ENCODE measurements at places on chromosomes 1 and 21.

DNA sequence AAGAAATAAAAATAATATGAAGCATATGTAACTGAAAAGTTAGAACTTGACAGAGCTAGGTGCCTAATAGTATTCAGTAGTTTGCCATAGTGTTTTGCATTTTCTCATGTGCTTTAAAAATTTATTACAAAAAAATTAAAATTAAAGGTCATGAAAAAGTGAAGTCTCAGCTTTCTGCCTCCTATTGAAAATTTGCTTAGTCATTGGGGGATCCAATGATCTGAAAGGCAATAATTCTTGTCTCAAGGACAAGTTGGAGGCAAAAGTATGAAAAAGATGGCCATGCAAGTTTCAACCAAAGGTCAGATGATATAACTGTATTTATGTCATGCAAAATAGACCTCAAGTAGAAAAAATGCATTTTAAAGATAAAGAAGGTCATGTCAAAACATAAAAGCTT, 140.7 kb downstream of the DUSP10 start:
- DNase-seq: no peak

DNA sequence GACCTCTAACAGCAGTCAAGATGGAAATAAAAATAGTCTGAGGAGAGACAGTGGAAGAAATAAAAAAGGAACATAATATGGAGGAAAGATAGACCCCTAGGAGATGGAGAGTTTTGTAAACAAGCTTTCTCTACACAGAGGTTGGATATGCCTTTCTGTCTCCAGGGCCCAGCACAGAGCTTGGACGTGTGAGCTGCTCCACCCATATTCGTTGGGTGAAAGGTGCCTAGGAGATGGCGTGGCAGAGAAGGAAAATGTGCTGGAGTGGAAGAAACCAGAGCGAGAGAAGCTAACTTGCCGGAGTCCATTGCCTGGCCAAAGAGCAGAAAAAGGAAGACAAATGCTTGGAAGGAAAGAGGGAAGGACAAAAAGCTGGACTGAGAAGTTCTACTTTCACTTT, 78.3 kb upstream of the LMO4 start:
- DNase-seq: no peak

- no peak for DNase-seq
Observed at GRCh38 chr1:55612988-55613387, 397.8 kb upstream of the USP24 start.

- DNase-seq: no peak
Observed at GRCh38 chr21:44898851-44899767, 21.6 kb downstream of the ITGB2 start.

- DNase-seq: no peak
Observed at GRCh38 chr1:228000416-228000815, 6.4 kb upstream of the WNT3A start.

DNA sequence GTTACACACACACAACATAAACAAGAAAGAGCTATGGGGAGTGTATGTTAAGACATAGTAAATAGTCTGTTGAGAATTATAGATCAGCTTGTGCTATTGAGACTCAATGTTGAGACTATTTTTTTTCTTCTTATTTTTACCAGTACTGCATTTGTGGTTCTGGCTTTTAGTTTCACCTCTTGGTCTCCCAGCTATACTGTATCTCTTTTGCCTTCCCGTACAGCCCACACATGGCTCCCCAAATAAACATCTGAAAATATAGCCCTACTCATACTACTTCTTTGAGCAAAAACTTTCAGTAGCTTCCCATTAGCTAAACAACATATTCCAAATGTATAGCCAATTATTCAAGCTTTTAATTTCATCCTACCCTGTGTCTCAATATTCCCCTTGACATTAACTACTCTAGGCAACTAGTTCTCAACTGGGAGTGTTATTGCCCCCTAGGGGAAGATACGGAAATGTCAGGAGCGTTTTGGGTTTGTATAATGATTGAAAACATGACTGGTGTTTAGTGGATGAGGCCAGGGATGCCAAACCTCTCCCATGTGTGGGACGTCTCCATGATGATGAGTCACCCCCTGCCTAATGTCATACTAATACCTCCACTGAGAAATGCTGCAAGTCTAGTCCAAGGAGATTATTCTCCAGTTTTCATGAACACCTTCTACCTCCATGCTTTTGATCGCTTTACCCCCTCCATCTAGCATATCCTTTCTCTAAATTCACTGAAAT, 6.8 kb downstream of the RPE65 start:
- peak; percentile 66 for DNase-seq

DNA sequence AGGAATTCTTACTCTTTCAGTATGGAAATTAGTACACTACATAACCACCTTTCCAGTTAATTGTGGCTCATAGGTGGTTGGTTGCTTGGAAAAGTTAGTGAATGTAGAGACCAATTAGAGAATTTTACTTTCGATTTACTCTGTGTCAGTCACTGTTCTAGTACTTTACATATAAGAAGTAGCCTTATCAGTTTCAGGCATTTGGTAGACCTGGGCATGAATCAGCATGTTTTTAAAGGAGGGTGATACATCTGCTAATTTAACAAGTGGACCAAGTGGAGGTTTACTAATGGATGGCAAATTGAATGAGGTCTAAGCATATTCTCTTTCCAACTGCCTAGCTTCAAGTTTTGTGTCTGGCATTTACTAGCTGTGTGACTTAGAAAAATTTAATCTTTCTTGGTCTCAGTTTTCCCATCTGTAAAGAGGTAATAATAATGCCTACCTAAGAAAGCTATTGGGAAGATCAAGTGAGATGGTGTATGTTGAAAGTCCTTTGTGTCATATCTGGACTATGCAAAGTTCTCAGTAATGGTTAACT, 1158.6 kb downstream of the PLA2G4A start:
- peak; percentile 2 for DNase-seq

- DNase-seq: no peak
Observed at GRCh38 chr21:22277341-22277740, 1279.1 kb downstream of the NCAM2 start.

DNA sequence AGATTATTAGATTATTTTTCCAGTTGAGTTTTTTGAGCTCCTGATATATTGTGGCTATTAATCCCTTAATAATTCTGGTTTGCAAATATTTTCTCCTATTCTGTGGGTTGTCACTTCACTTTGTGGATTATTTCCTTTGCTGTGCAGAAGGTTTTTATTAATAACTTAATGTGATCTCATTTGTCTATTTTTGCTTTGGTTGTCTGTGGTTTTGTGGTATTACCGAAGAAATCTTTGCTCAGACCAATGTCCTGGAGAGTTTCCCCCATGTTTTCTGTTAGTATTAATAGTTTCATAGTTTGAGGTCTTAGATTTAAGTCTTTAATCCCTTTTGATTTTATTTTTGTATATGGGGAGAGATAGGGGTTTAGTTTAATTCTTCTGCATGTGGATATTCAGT, 7.1 kb upstream of the TBX19 start:
- no peak for DNase-seq

DNA sequence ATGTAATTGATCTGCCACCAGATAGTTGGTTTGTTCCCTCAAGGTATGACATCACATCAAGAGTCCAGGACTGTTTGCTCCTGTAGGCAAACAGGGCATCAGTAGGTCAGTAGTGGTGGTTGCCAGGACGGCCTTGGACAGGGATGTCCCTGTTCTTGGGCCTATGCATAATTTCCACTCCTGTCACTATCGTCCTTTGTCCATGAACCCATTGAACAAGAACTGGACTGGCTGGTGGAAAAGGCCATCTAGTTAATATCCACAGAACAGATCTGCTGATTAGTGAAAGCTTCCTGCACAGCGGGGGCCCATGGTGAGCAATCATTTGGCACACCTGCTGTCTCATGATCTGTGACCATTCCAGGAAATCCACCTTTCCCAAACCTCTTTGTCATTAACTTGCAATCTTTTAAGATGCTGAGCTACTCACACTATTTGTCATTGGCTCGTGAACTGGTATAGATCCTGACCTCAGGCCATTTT, 12.4 kb upstream of the BSDC1 start:
- DNase-seq: no peak

DNA sequence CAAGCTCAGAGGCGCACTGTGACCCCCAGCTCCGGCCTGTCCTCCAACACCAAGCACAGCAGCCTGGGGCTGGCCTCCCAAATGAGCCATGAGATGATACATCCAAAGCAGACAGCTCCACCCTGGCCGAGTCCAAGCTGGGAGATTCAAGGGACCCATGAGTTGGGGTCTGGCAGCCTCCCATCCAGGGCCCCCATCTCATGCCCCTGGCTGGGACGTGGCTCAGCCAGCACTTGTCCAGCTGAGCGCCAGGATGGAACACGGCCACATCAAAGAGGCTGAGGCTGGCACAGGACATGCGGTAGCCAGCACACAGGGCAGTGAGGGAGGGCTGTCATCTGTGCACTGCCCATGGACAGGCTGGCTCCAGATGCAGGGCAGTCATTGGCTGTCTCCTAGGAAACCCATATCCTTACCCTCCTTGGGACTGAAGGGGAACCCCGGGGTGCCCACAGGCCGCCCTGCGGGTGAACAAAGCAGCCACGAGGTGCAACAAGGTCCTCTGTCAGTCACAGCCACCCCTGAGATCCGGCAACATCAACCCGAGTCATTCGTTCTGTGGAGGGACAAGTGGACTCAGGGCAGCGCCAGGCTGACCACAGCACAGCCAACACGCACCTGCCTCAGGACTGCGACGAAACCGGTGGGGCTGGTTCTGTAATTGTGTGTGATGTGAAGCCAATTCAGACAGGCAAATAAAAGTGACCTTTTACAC, 29.1 kb downstream of the SLC19A1 start:
- DNase-seq: no peak

DNA sequence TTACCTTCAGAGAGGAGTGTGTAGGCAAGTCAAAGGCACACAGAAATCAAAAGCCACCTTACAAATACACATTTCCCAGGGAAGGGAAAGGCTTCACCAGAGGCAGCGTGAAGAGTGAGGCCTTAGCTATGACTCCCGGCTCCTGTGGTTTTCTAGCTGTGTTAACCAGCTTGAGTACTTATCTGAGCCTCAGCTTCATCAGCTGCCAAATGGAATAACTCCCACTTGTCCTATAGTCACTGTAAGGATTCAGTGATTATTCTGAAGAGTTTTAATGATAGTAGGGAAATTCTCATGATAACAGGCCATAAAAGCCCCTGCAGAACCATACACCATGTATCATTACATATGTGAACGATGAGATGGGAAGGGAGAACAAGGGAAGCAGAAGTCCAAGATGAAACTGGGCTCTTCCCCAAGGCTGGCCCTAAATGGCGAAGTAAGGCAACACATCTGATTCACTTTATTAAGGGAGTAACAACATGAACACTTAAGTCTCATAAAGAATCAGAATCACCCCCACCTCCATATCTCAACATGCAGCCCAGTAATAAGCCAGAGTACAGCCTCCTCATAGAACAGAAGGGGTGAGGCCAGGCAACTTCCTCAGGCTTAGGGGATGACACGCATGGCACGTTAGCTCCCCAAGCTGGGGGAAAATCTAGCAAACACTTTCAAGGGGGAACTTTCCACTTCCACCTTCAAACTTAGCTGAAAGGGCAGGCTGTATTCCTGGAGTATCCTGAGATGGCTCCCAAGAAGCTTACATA, 63.7 kb downstream of the SLC66A1 start:
- DNase-seq: no peak

DNA sequence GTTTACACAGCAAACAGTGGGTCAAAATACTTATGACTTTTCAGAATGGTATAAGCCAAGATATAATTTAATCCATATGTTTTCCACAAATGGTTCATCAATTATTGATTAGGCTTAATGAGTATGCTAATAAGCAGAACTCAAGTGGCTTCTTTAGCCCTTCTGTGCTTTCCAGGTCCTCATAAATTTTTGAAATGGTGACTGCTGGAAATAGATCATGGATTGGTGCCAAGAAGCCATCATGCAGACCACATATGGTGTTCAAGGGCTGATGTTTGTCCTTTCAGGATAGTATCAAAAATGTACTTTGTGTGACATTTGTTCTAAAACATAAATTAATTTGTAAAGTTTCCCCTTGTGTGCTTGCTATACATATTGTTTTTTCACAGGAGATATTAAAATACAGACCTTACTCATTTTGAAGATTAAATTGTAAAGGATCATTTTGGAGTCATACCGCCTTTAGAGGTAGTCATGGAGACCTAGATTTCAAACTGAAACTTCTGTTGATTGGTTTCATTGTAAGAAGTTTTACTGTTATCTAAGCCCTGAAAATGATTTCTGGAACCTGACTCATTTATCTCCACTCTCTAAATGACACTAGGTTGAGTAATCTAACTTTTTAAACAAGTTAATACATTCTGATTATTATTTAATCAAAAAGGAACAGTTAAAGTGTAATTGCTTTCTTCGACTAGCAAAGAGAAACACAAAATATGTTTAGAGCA, 507.9 kb downstream of the PLA2G4A start:
- DNase-seq: no peak

GRCh38 chr1:4564051-4564450, 90.4 kb upstream of the AJAP1 start:
- DNase-seq: no peak

- DNase-seq: peak; percentile 62
Observed at GRCh38 chr1:60281360-60281932, 207.9 kb upstream of the C1orf87 start.

DNA sequence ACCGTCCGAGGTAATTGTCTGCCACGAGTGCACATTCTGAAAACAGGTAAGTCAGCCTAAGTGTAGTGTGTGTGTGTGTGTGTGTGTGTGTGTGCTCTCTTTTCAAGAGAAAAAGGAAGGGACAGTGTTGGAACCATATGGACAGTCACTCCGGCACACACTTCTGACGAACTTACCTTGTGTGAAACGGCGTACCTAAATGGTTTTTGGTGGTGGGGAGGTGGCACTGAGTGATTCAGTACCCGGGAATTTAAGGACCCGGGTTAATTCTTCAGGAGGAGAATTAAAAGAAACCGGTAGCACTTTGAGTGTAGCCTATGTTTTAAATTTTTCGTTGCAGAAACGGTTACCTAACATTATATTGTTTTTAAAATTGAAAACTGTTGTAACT, 286 bp downstream of the ODR4 start:
- no peak for DNase-seq

- peak; percentile 51 for DNase-seq
Observed at GRCh38 chr1:221740993-221741702, 741 bp downstream of the DUSP10 start.

- no peak for DNase-seq
Observed at GRCh38 chr1:41864471-41865040, 54.2 kb downstream of the HIVEP3 start.

GRCh38 chr1:209403921-209404320, 179.6 kb upstream of the CAMK1G start:
- DNase-seq: no peak

- DNase-seq: no peak
Observed at GRCh38 chr1:81498471-81499462, 302.0 kb upstream of the ADGRL2 start.

GRCh38 chr21:32135401-32136363, 143.2 kb downstream of the MIS18A start:
- DNase-seq: peak; percentile 75

Data from EL (cell line).